SJCRH30 (cell line): ENCODE measurements at places on chromosomes 13 and 19.

DNA sequence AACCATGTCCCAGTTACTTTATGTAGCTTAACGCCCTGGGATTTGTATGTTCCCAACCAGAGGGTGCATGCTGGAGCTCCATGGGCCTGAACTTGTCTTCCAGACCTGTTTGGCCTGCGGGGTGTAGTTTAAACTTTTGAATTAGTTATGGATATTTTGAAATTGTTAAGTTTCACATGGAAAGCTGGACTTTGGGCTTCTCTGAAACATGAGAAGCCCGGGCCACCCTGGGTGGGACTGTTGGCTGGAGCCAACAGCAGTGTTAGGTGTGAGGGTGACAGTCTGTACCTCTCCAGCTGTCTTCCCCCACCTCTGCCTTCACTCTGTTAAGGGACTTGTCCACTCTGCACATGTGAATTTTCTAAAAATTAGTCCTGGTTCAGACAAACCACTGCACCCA, 1.6 kb downstream of the UBE2L5 start:
- peak overlapping the region; percentile 53 for H3K27ac ChIP-seq
- H3K4me1 ChIP-seq, result peaks cover 24% of the 10 kb centered on the region
- H3K4me3 ChIP-seq, result no peak overlapping the region
- H3K36me3 ChIP-seq, result no peaks in the 10 kb centered on the region

- H3K4me3 ChIP-seq, result no peak overlapping the region
- peaks cover 12% of the 10 kb centered on the region for H3K4me1 ChIP-seq
- H3K27me3 ChIP-seq, result no peaks in the 10 kb centered on the region; the same call in 1 of the 2 replicates
- no peak for DNase-seq
Observed at GRCh38 chr13:28380319-28380718, 114.6 kb downstream of the FLT1 start.

GRCh38 chr19:48683349-48683748, 10.5 kb upstream of the NTN5 start:
- no peak for DNase-seq
- no peak overlapping the region for H3K4me3 ChIP-seq
- no peak overlapping the region for H3K27ac ChIP-seq
- H3K27me3 ChIP-seq, result no peaks in the 10 kb centered on the region
- H3K4me1 ChIP-seq, result peaks cover 44% of the 10 kb centered on the region

DNA sequence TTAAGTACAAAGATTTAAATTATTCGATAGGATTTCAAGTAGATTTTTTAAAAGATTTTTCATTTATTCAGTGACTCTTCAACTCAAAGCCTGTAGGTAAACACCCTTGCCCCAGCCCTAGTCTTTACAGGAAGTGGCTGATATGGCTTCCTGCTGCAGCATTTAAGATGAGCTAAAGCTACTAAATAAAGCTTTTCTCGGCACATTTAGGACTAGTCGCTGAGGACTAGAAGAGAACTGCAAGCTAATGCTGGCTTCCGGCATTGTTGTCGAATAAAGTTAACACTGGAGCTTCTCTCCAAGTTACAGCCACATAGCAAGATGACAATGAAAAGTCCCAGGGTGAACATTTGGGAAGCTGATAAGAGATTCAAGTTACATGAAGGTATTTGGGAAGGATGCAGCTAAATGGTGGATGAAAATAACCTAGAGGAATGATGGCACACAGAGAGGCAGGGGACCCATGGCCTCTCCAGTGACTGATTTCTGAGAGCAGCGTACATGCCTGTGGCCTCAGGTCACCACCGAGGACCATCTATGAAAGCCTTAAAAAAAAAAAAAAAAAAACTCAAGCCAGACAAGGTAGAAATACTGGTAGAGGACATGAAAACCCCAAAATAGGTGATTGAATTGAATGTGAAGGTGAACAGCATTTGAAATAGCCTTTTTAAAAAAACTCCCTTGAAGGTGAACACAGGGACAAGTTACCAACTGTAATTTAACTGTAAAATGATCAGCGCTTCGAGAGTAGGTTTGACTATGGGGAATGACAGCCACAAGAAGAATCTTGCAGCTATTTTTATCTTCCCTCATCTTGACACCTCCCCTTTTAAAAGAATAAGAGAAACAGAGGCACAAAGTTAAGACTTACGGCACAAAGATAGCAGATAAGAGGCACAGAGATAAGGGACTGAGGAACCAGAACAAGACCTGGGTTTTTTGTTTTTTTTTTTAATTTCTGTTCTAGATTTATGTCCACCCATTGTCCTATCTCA, 155.4 kb downstream of the DCT start:
- no peaks in the 10 kb centered on the region for H3K27me3 ChIP-seq
- no peak for DNase-seq

- no peak overlapping the region for H3K4me3 ChIP-seq
- DNase-seq, result no peak
Observed at GRCh38 chr19:47144630-47145029, 14.0 kb downstream of the SAE1 start.

- H3K36me3 ChIP-seq, result no peaks in the 10 kb centered on the region
- no peaks in the 10 kb centered on the region for H3K4me1 ChIP-seq
- DNase-seq, result no peak
- no peak overlapping the region for H3K27ac ChIP-seq
- no peak overlapping the region for H3K4me3 ChIP-seq
Observed at GRCh38 chr13:34085204-34085603, 267.3 kb downstream of the RFC3 start.

- H3K4me3 ChIP-seq, result no peak overlapping the region
- no peaks in the 10 kb centered on the region for H3K4me1 ChIP-seq
- H3K36me3 ChIP-seq, result peaks cover 18% of the 10 kb centered on the region; the same call in 1 of the 2 replicates
- no peaks in the 10 kb centered on the region for H3K27me3 ChIP-seq
- H3K27ac ChIP-seq, result no peak overlapping the region
Observed at GRCh38 chr13:95948656-95949055, 104.5 kb downstream of the UGGT2 start.

DNA sequence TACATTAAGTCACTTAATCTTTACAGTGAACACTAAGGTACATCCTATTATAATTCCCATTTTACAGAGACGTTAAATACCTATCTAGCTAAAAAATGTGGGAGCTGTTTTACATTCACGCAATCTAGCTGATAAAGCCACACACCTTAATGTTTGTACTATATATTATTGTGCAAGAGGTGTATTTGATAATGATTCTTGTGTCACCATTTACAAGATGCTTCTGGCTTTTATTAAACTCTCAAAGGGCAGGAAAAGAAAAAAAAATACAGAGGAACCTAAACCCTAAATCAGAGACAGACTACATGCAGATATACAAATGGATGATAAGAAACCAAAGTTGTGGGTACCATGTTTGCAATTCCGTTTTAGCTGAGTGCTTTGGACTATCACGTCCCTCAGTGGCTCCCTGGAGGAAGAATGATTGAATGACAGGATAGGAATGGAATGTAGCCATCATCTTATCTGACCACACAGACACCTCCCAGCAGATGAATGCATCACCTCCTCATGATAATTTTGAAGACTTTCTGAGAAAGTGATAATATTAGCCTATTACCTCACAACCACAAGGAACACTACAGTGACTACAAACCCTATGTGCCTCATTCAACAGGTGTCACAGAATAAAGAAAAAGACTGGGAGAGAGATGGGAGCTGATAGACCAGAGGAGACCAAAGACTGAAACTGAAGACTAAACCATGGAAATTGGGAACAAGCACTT, 230.5 kb upstream of the SERP2 start:
- no peaks in the 10 kb centered on the region for H3K4me1 ChIP-seq
- H3K36me3 ChIP-seq, result no peaks in the 10 kb centered on the region
- no peak overlapping the region for H3K27ac ChIP-seq
- no peaks in the 10 kb centered on the region for H3K27me3 ChIP-seq
- H3K4me3 ChIP-seq, result no peak overlapping the region

- peaks cover 42% of the 10 kb centered on the region; the same call in 1 of the 2 replicates for H3K36me3 ChIP-seq
- DNase-seq, result no peak
- H3K27me3 ChIP-seq, result no peaks in the 10 kb centered on the region
Observed at GRCh38 chr19:41334793-41335192, 18.9 kb downstream of the TGFB1 start.

GRCh38 chr19:33358408-33358807, 15.1 kb upstream of the CEBPG start:
- H3K4me3 ChIP-seq, result no peak overlapping the region
- H3K4me1 ChIP-seq, result no peaks in the 10 kb centered on the region; the same call in 1 of the 2 replicates
- H3K36me3 ChIP-seq, result no peaks in the 10 kb centered on the region
- H3K27ac ChIP-seq, result no peak overlapping the region

DNA sequence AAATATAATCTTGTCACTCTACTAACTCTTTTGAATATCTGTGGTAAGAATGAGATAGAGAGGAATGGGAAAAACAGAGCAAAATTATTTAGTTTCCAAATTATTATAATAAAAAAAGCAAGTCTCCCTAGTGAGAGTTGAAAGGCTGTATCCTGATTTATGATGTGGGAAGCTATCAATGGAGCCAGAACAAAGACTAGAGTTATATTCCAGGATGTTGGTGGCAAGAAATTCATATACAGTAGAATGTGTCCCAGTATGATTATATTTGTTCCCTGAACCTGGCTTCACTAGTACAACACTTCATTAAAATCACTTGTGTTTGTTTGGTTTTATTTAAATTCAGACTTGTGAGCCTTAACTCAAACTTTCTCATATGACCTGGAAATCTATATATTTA, 630.3 kb downstream of the GPC5 start:
- no peak overlapping the region for H3K4me3 ChIP-seq
- no peak for DNase-seq
- no peak overlapping the region for H3K27ac ChIP-seq
- H3K4me1 ChIP-seq, result no peaks in the 10 kb centered on the region
- H3K27me3 ChIP-seq, result no peaks in the 10 kb centered on the region

DNA sequence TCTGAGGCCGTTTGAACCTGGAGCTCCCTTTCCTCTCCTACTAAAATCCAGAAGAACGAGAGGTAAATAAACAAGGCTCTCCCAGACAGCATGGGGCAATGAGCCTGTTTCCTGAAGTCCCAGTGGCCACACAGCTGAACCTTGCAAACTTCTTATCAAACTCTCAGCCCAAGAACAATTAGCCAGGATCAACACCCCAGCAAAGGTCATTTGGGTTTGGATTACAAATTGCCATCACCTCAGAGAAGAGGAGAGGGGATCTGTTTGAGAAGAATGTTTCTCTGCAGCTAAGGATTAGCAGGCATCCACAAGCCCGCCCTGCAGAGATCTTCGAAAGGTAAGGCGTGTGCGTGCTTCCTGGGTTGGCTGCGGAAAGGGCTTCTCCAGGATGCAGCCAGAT, 201.9 kb upstream of the SOX1 start:
- no peaks in the 10 kb centered on the region for H3K36me3 ChIP-seq
- DNase-seq, result no peak
- no peak overlapping the region for H3K27ac ChIP-seq

GRCh38 chr13:76882431-76882830, 3.8 kb downstream of the KCTD12 start:
- no peaks in the 10 kb centered on the region for H3K27me3 ChIP-seq
- no peaks in the 10 kb centered on the region for H3K4me1 ChIP-seq
- H3K4me3 ChIP-seq, result no peak overlapping the region
- H3K27ac ChIP-seq, result no peak overlapping the region
- no peaks in the 10 kb centered on the region for H3K36me3 ChIP-seq

- no peak overlapping the region for H3K4me3 ChIP-seq
- H3K27ac ChIP-seq, result no peak overlapping the region
- H3K36me3 ChIP-seq, result peaks cover 9% of the 10 kb centered on the region
- H3K27me3 ChIP-seq, result no peaks in the 10 kb centered on the region
Observed at GRCh38 chr13:73062468-73062867, 3.7 kb downstream of the KLF5 start.

GRCh38 chr19:19997656-19998268, 41.5 kb downstream of the ZNF682 start:
- H3K4me1 ChIP-seq, result no peaks in the 10 kb centered on the region
- peaks cover 4% of the 10 kb centered on the region for H3K36me3 ChIP-seq
- no peak overlapping the region for H3K4me3 ChIP-seq
- peak; percentile 30 for DNase-seq
- no peaks in the 10 kb centered on the region for H3K27me3 ChIP-seq

GRCh38 chr13:32645854-32646253, 59.6 kb downstream of the PDS5B start:
- no peak overlapping the region for H3K27ac ChIP-seq
- DNase-seq, result no peak
- H3K27me3 ChIP-seq, result no peaks in the 10 kb centered on the region
- H3K4me3 ChIP-seq, result no peak overlapping the region
- H3K4me1 ChIP-seq, result no peaks in the 10 kb centered on the region; the same call in 1 of the 2 replicates

- H3K36me3 ChIP-seq, result peaks cover 80% of the 10 kb centered on the region
- DNase-seq, result no peak
- no peak overlapping the region for H3K4me3 ChIP-seq
- no peak overlapping the region for H3K27ac ChIP-seq
- H3K27me3 ChIP-seq, result no peaks in the 10 kb centered on the region
Observed at GRCh38 chr13:50069261-50069660, 54.0 kb downstream of the KCNRG start.

DNA sequence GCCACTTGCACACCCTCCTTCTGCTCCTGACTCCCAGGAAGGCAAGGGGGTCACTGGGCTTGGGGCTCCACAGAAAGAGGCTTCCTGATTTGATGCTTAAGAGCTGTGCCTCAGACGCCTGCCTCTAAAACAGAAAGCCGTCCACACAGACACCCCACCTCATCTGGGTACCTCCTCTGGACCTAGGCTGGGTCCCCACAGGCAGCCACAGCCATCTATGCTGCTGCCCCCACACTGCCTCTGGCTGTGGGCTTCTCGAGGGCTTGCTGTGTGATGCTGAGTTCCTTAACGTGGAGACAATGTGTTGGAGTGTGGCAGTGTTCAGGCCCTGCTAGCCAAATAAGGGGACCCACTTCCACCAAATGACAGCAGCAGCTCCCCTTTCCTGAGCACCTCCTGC, 8.5 kb upstream of the ZSCAN22 start:
- peaks cover 23% of the 10 kb centered on the region for H3K36me3 ChIP-seq
- H3K4me3 ChIP-seq, result no peak overlapping the region
- DNase-seq, result no peak
- no peak overlapping the region for H3K27ac ChIP-seq
- H3K27me3 ChIP-seq, result no peaks in the 10 kb centered on the region
- no peaks in the 10 kb centered on the region for H3K4me1 ChIP-seq

DNA sequence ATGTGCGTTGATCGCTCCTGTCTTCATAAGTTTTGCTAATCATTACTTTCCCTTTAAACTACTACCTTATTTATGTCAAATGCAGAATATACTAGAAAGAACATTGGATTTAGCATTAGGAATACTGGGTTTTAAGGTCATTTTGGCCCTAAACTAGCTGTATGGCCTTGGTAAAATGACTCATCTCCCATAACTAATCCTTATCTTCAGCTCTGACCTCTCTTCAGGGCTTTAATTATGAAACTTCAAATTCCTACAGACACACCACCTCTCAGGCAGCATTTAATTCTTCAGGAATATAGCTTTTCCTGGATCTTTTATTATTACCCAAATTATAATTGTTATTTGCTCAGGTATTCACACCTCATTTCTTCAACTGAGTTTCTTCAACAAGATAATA, 121.2 kb downstream of the STARD13 start:
- H3K36me3 ChIP-seq, result peaks cover 48% of the 10 kb centered on the region
- no peaks in the 10 kb centered on the region for H3K27me3 ChIP-seq
- peaks cover 6% of the 10 kb centered on the region for H3K4me1 ChIP-seq
- DNase-seq, result no peak
- no peak overlapping the region for H3K4me3 ChIP-seq

- H3K4me3 ChIP-seq, result peak overlapping the region; percentile 68
- peaks cover 27% of the 10 kb centered on the region; the same call in 1 of the 2 replicates for H3K27me3 ChIP-seq
- H3K27ac ChIP-seq, result peak overlapping the region; percentile 45; the same call in 1 of the 2 replicates
- no peaks in the 10 kb centered on the region for H3K36me3 ChIP-seq
- no peak for DNase-seq
Observed at GRCh38 chr19:41940731-41941409, 12.6 kb upstream of the ERFL start.
